ENCODE measurements at places on chromosomes 2 and 18.

DNA sequence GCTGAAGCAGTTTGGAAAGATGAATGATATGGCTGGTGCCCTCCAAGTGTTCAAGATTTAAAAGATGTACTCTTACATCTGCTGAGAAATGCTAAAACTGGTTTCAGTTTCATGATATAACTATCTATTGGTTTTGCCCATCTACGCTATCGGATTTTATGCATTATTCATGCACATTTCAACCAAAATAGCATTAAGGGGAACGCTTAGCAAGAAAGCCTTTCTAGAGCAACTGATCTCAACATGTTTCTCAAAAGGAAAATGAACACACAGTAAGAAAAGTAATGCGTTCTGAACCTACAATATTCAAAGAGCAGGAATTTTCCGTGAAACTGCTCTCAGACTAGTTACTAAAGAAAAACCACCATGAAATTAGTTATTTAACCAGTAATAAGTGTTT is 93.9 kb downstream of the CABYR start:
- DNase-seq = no peak

DNA sequence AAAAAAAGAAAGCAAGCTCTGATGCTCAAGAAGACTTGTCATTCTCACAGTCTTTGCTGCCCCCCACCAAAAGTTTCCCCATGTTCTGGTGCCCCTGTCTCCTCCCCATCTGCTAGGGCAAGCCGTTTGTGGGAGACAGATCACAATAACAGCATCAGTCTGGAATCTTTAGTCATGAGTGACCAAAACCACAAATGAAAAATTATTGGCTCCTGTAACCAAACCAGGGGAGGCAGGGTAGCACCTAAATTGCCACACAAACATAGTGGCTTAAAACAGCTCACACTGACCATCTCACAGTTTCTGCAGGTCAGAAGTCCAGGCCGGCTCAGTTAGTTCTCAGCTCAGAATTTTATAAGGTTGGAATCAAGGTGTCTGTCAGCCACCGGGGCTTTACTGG is 9.1 kb upstream of the B3GNT7 start:
- no peak for DNase-seq

DNA sequence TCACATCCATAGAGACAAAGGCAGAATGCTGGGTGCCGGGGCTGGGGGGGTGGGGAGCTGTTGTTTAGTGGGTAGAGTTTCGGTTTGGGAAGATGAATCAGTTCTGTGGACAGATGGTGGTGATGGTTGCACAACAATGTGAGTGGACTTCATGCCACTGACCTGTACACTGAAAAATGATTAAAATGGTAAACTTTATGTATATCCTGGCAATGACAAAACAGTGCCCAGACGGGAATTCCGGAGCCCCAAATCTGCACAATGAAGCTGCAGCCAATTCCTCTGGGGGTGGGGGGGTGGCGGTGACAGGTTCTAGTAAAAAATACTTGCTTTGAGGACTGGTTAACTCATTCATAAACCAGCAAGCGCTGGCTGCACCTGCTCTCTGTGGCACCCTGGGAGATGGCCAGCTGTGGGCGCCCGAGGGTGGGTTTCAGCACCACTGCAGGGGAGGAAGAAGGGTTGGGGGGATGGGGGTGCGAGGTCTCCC is 81.8 kb upstream of the HPCAL1 start:
- DNase-seq = no peak

GRCh38 chr2:45891719-45892424 is 240.4 kb downstream of the PRKCE start:
- DNase-seq = no peak
